ENCODE measurements at places on chromosomes 1 and 21. TPM values are rescaled to one million over a fixed set of nuclear protein-coding genes. Genes with fewer than 3 reads are reported as not detected.

- no peak for DNase-seq
Measured at GRCh38 chr21:43884012-43884860, 19.2 kb downstream of the AGPAT3 start.

DNA sequence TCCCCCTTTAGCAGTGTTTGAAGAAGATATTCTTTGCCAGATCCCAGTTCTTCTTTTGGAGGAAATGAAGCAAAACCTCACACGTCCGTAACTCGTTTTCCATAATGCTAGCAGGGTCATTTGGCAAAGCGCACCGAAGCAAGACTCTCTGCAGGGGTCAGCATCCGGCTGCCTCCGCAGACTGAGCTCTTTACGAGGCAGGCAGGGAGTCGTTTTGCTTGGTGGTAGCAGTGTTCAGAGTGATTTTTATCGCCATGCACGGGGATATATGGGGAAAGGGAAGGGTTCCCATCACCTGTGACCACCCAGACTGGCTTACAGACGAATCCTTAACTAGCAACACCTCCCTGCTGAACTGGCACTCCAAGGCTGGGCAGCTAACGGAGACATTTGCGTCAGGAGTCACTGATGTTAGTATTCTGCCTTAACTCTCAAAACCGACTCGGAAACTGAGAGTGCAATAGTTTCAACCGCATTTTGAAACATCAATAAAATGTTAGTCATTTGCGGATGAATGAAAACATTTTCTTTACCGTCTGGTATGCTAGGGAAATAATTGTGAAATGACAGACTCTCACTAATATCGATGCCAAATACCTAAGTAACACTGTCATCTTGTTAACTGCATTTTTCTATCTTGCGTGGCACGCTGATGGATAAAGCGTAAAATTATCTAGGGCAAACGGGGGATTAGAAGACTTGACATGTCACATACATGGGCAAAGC lies 2.2 kb upstream of the NEGR1 start:
- no peak for DNase-seq

GPR52 gene
- total RNA-seq: 1.0 TPM

- DNase-seq: peak; percentile 4
Measured at GRCh38 chr1:179823693-179824092, 53.9 kb downstream of the TOR1AIP2 start.

GSTM5 gene
- 0.10 TPM for total RNA-seq

IGFN1 gene
- not detected for total RNA-seq

DNA sequence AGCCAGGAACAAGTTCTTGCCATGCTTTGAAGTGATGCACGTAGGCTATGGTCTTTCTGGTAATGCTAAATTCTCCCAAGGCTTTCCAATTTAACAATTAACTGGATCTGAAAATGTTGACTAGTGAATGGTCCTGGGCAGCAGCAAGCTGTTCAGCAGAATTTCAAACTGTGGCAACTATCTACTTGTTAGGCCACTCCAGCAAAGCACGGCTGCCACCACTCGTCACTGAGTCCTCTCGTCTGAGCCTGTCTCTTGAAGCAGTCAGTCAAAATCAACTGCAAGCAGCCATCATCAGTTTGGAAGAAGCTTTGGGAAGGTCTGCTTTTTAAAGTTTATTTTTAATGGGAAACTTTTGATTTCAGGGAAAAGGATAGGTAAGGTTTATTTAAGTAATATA lies 6.1 kb downstream of the FLVCR1 start:
- no peak for DNase-seq

PSRC1 gene
- total RNA-seq: 0.63 TPM

RSPO1 gene
- total RNA-seq: not detected

Data from left lobe of liver (tissue), 2 donors.